ENCODE measurements at places on chromosomes 11 and 22.

- no peak for DNase-seq
Observed at GRCh38 chr22:26718488-26718887, 61.1 kb downstream of the MIAT start.

GRCh38 chr11:29231586-29231985, 785.2 kb downstream of the KCNA4 start:
- DNase-seq = no peak

GRCh38 chr11:1553808-1554594, 18.1 kb downstream of the DUSP8 start:
- no peak for DNase-seq

DNA sequence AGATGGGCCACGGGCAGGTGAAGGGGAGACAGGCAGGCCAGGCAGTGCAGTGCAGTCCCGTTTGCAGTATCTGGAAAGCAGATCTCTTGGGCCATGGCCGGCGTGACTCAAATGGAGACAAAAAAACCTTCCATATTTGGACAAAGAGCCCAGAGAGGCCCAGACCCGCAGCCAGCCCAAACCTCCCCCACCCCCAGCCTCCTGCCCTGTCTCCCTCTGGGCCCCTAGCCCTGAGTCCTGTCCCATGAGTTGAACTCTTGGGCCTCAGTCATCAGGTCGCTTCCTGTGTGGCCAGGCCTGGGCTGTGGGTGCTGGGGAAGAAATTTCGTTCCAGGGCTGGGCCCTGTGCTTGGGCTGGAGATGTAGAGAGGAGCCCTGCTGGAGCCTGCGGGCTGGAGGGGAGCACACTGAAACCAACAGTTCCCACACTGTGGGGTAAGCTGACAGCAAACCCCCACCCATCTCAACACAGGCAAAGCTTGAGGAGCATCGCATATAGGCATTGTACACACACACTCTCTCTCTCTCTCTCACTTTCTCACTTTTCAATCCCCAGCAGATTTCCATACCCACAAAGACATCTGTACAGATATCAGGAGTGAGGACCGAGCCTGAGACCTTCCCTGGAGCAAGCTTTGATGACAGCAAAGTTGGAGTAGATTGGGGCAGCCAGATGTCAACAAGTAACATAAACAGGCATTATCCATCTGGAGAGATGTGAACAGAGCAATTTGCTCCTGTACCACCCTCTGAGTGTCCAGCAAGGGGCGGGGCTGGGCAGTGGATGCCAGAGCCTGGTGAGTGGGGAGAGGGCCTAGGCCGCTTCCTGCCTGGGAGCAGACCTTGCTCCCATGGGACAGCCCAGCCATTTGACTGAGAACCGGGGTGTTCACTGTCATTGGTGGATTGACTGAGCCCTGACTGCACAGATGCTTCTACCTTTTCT, 17.2 kb downstream of the ARHGEF17 start:
- no peak for DNase-seq

- DNase-seq = no peak
Observed at GRCh38 chr11:115766561-115766960, 262.3 kb upstream of the CADM1 start.

- DNase-seq = no peak
Observed at GRCh38 chr11:126871792-126872191, 128.8 kb downstream of the KIRREL3 start.

Measured in activated naive CD4-positive, alpha-beta T cell (primary cell).